ENCODE measurements at places on chromosomes 11 and 22.

DNA sequence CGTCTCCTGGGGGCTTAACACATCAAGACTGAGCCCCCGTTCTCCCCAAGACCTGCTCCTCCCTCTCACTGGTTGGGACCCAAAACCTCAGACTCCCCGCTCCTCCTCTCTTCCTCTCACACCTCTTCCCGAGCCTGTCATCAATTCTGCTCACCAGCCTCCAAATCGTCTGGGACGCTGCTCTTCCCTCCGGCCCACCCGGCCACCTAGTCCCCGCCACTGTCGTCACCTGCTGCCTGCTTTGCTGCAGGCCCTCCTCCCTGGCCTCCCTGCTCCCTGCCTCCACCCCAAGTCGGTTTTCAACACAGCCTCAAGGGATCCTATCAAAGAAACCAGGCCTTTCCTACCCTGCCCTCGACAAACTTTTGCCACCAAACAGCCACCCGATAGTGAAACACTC is 3.1 kb downstream of the MFNG start:
- no peak for DNase-seq

GRCh38 chr11:89490981-89491690 is at the start of gene NOX4:
TSS of gene NOX4 (minus strand) at chr11:89491375. CDS start at chr11:89491246, 129 bp downstream.
- peak; percentile 74 for DNase-seq

GRCh38 chr11:59791639-59792038 is 18.9 kb downstream of the MRPL16 start:
- DNase-seq = no peak

DNA sequence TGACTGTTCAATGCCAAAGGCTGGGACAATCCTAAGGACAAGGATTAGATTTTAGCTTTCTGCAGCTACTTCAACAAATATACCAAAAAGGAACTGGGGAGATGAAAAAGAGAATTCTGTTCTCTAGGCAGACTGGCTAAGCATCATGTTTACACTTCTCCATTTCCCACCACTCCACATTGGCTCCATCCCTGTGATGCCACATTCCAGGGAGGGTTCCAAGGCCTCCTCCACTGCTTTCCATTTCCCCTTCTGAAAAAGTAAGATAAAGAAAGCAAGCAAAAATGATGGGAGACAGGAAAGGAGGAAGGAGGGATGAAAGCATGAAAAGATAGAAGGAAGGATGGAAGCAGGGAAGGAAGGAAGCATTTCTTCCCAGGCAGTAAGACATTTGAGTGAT is 315.8 kb downstream of the BLID start:
- DNase-seq = no peak

GRCh38 chr22:23910496-23911190 is 16.5 kb downstream of the MIF start:
- peak; percentile 54 for DNase-seq

DNA sequence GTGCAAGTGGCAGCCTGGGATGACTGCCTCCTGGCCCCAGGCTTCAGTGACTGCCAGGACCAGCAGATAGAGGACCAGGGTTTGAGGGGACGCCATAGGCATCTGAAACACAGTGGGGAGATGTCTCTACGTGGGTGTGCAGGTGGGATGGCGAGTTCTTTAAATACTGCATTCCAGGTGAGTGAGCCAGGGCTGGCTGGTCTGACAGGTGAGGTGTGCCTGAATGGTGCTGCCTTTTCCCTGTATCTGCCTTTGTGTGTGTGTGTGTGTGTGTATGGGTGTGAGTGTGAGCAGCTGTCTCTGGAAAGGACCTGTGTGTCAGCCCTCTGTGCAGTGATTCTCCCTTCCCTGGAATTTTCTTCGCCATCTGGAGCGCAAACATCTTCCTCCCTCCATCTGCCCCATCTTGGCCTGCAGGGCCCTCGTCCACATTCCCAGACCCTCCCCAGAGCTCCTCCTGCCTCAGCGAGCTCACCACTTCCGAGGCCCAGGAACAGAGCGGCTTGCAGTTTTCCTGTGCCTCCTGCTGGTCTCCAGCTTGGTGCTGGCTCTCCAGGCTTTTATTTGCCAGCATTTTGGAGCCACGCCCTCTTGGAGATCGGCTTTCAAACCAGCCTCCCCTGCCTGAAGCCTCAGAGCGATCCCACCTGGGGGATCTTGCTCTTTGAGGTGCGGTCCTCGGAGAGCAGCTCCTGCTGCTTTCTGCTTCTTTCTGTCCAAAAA is at the start of gene GPHA2:
TSS of gene GPHA2 (minus strand) at position 535 of the 723 bp plus-strand sequence. CDS start at position 102, 433 bp downstream.
- peak; percentile 50 for DNase-seq

DNA sequence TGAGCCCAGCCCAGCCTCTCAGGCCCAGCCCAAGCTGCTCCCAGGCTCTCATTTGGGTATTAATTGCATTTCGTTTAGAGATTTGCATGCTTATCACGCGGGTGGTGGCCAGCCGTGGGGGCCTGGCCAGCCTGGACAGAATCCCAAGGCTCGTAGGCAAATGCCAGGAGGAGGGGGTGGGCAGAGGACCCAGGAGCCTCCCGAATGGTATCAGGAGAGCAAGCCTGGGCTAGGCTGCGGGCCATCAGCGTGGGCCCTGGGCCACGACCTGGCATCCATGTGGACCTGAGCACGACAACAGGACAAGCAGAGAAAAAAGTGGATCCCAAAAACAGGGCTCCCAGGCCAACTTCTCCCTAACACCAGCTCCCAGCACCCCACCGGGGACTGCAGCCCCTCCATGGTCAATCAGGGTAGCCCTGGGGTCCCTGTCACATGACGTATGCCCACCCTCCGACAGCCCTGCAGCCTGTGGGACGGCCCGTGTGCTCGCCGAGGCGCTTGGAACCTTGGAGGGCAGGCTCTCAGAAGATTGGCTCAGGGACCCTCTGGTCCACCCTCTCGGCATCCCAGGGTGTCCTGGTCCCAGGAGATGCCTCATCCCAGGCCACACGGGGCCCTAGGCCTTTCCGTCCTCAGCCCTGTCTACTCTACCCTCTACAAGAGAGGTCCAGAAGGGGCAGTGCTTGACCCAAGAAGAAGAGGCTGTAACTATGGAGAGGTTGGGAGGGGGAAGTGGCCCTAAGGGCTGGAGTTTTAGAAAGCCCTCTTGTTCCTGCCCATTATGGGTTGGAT is 8.8 kb downstream of the ASCL2 start:
- no peak for DNase-seq

DNA sequence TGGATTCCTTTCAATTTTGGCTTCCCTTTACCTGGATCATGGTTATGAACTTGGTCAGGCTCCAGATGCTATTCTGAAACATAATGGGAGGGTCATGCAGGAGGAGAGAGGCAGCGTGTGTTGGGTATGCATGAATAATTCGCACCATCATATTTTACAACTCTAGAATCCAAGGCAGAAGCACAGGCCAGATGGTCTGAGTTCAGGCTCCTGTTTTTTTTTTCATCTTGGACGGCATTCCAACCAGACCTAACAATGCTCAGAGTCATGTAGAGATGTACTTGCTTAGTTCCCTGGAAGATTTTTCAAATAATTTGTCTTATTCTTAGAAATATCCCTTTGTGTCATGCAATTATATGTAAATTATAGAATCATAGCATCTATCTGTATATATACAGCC is 393.5 kb downstream of the JRKL start:
- DNase-seq = no peak

- DNase-seq = no peak
Observed at GRCh38 chr22:29043906-29044575, 17.6 kb downstream of the C22orf31 start.

DNA sequence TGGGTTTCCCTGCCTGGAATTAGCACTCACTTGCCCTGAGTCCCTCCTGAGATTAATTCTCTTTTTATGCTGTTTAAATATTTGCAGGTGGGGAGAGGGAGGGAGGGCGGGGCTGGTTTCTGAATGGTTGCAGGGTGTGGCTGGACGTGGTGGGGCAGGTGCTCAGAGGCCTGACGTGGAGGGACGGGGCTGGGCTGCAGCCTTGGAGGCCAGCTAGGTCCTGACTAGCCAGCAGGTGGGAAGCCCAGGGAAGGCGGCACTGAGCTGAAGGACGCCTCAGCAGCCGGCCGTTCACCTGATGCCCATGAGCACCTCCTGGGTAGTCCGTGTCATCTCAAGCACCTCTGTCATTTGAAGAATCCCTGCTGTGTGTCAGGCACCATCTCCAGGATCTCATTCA is 21.3 kb downstream of the SGSM1 start:
- DNase-seq = no peak

DNA sequence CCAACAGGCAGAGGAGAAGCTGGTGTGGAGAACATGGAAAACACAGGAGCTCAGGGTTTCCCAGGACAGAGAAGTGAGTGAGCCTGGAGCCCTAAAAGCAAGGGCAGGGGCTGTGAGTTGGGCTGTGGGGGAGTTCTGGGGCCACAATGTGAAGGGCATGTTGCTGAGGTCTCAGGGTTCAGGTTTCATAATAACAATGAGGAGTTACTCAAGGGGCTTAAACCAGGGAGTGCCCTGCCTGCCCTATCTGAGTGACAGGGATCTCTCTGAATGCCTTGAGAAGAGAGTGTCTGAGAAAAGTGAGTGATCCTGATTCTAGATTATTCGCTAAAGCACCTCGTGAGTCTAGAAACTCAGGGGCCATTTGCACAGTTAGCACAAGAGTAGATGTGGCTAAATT is 129.6 kb downstream of the VPREB1 start:
- DNase-seq = no peak

GRCh38 chr11:3146612-3147256 is 18.4 kb downstream of the OSBPL5 start:
- DNase-seq = no peak

GRCh38 chr11:123033895-123034294 is 28.0 kb downstream of the HSPA8 start:
- DNase-seq = no peak

GRCh38 chr11:9158898-9159391 is 67.5 kb upstream of the SCUBE2 start:
- DNase-seq = no peak

GRCh38 chr11:95119361-95120060 is 29.9 kb downstream of the ENDOD1 start:
- DNase-seq = no peak

- DNase-seq = peak; percentile 73
Observed at GRCh38 chr22:23183061-23183698, 2.9 kb downstream of the BCR start.

- DNase-seq = peak; percentile 70
Observed at GRCh38 chr11:69156235-69156639, 502 bp downstream of the SMIM38 start.

DNA sequence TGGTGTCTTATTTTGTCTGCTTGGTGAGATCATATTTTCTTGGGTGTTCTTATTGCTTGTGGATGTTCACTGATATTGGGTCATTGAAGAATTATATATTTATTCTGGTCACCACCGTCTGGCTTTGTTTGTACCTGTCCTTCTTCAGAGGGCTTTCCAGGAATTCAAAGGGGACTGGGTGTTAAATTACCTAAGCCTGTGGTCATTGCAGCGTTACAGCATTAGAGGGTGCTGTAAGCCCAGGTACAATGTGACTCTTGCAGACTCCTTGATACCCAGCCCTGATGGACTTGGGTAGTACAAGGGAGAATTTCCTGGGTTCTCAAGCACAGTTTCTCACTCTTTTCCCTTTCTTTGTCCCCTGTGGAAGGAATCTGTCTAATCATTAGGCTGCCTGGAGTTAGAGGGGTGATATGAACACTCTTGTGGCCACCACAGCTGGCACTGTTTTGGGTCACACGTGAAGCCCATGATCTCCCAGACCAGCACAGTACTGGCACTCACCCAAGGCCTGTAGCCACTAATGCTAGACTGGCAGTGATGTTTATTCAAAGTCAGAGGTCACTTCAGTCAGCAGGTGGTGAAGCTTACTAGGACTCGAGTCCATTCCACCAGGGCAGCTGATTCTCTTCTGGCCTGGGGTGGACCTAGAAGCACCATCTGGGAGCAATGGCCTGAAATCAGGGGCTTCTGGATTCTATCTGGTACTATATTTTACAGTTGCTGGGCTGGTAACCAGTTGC is 56.1 kb upstream of the NARS2 start:
- DNase-seq = no peak

GRCh38 chr11:86672007-86672621 is at the start of gene ME3:
TSS of gene ME3 (minus strand) at chr11:86672616.
- peak; percentile 71 for DNase-seq

- no peak for DNase-seq
Observed at GRCh38 chr11:118783724-118784495, 7.1 kb downstream of the DDX6 start.
